ENCODE measurements at places on chromosomes 1 and 21. TPM values are rescaled to one million over a fixed set of nuclear protein-coding genes. Genes with fewer than 3 reads are reported as not detected.

Gene PDE9A
- 1.4 TPM for total RNA-seq

Gene DNAH14
- 7.0 TPM for total RNA-seq

Gene ERICH3
- not detected for total RNA-seq

Gene AMY1B
- not detected for total RNA-seq

Gene LCE1C
- not detected for total RNA-seq

Gene AMY1A
- total RNA-seq = not detected

Gene SYT2
- not detected for total RNA-seq

Gene PROX1
- 0.28 TPM for total RNA-seq

Gene KCTD3
- 25.3 TPM for total RNA-seq

Gene FCRL4
- total RNA-seq = not detected

Gene SELE
- total RNA-seq = not detected

Gene MYOG
- not detected for total RNA-seq

Gene NPPB
- total RNA-seq = not detected

Gene SCAF4
- total RNA-seq = 10.6 TPM

Gene TDRD10
- total RNA-seq = not detected

Gene CC2D1B
- total RNA-seq = 20.5 TPM

Gene C1QTNF12
- 1.1 TPM for total RNA-seq

Gene SELENBP1
- total RNA-seq = 8.6 TPM

Gene ETNK2
- 17.7 TPM for total RNA-seq

Gene NBPF12
- total RNA-seq = 2.3 TPM

Gene PTPN22
- 1.1 TPM for total RNA-seq

Gene CFAP74
- total RNA-seq = not detected

Gene KRTAP19-1
- total RNA-seq = not detected

Gene SLC6A9
- 1.9 TPM for total RNA-seq

Gene UMODL1
- not detected for total RNA-seq

Gene ARHGEF16
- total RNA-seq = 24.5 TPM

Gene CHI3L2
- not detected for total RNA-seq

Gene SMCP
- total RNA-seq = not detected

Gene CASQ2
- total RNA-seq = not detected

Gene CEP85
- total RNA-seq = 13.9 TPM

Gene FCGR2B
- not detected for total RNA-seq

Gene FAM78B
- not detected for total RNA-seq

Gene LHX8
- not detected for total RNA-seq

Gene OR2T35
- total RNA-seq = not detected

Gene TNFRSF18
- total RNA-seq = 0.98 TPM

Gene AMPD1
- not detected for total RNA-seq

Gene TMCC2
- total RNA-seq = 4.3 TPM

Gene AK5
- total RNA-seq = 2.3 TPM

Gene GOLT1A
- total RNA-seq = not detected

Gene MCOLN2
- total RNA-seq = 0.78 TPM

Gene WNT3A
- total RNA-seq = 0.14 TPM

Gene ESRRG
- not detected for total RNA-seq

Gene CXADR
- total RNA-seq = 13.3 TPM

Gene OR2L8
- not detected for total RNA-seq

Gene MIXL1
- total RNA-seq = not detected

Gene S100A4
- 45.3 TPM for total RNA-seq

Gene NEXN
- total RNA-seq = 1.1 TPM

Gene TRIM58
- total RNA-seq = not detected

Gene TACSTD2
- 415 TPM for total RNA-seq

Gene NR1I3
- total RNA-seq = not detected

Gene CLDN17
- 0.56 TPM for total RNA-seq

Data from airway epithelial cell (primary cell).